HT1080 (cell line): ENCODE measurements at places on chromosomes 7 and 10. TPM values are rescaled to one million over a fixed set of nuclear protein-coding genes. Genes with fewer than 3 reads are reported as not detected.

DNA sequence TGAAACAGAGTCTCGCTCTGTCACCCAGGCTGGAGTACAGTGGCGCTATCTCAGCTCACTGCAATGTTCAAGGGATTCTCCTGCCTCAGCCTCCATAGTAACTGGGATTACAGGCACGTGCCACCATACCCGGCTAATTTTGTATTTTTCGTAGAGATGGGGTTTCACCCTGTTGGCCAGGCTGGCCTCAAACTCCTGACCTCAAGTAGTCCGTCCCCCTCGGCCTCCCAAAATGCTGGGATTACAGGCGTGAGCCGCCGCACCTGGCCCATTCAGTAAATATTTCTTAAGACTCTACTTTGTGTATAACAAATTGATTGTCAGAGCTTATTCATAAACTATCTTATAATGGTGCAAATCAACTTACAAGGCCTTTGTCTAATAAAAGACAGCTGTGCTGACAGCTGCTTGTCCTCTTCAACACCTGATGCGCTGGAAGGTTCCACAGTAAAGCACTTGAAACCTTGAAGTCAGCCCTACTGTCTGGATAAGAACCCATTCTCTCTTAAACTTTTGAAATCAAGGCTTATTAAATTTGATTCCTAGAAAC is 14.7 kb downstream of the ECHDC3 start:
- DNase-seq, result no peak

INA gene
- total RNA-seq, result not detected in 2 replicates

DNA sequence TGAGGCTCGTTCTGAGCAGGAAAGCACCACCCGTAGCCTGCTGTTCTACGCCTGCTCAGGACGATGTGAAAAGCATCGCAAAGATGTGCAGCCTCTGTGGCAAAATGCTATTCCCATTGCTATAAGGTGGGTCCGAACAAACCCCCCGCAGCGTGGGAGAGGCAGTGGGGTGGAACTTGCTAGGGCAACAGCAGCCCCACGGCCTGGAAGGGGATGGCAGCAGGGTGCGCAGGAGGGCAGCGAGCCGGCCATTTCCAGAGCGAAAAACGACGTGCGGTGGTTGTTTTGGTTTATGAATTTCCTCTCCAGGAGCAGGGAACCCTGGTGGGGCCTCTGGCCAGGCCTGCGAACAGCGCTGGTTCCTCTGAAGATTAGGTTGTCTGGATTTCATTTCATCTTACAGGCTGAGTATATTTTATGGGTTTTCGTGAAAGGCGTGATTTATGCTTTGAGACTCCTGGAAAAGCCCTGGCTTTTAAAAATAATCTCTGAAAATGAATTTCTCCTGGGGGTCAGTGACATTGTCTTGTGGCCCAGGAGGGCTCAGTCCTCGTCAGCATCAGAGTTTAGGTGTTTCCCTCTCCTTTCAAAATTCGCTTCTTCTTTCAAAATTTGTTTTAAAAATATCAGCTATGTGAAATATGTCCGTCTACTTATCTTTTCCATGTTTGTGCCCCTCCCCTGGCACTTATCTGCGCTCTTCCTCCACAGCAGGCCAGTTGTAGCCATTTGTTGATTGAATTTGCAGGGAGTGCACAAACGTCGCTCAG is 42.3 kb upstream of the UBE3C start:
- no peak for DNase-seq

PON1 gene
- total RNA-seq, result not detected in 2 replicates

DNA sequence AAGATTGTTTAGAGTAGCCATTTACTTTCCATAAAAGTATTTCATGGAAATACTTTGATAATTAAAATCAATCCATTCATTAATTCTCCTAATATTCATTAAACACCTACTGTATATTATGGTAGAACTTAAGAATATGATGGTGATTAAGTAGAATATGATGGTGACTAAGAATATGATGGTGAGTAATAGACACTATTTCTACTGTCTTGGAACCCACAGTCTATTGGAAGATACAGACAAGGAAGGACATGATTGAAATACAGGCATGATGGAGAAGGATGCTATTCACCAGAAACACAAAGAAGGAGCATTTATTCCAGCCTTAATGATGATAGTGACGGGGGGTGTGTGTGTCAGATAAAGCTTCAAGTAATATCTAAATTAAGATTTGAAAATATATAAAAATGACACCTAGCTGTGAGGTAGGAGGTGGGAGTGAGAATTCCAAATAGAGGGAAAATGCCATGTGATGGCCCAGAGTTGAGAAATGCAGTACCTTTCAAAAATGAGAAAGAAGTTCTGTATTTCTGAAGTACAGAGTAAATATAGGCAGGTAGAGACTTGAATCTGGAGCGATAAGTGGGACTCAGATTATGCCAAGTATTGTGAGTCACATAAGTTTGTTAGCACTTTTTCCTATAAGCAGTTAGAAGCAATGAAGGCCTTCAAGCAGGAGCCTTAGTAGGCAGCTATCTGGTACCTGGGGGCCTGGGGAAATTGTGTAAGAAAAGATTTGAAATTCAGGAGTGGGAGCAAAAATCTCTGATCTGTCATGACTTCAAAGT is 12.5 kb upstream of the CDK13 start:
- DNase-seq, result no peak

DNA sequence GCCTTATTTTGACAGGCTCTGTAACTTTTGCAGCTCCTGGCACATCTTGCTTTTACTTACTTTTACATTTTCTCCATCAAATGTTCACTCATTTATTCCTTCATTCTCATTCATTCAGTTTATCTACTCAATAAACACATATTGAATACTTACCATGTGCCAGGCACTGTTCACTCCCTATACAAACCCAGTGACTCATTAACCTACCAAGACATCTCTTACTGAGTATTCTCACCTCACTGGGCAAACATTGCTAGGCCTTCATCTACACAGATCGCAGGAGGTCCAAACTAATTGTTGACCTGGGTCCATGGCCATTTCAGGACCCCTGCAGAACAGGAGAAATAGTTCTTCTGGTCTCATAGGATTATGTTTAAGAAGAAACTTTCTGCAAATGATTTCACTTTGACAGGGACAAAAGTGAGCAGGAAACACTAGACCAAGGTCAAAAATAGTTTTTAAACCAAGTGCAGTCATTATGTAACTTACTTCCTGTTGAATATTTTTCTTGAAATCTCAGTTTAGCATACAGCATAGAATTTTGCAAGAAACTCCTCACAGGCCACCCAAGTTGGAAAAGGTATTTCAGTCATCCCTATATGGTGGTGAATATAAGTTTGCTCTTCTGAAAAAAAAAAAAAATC is 17.6 kb downstream of the SLC26A4 start:
- no peak for DNase-seq
